Midbrain (tissue), 1 donor: ENCODE measurements at places on chromosomes 6 and 20.

GRCh38 chr20:51423290-51423667 is 119.2 kb downstream of the NFATC2 start:
- no peak for DNase-seq

DNA sequence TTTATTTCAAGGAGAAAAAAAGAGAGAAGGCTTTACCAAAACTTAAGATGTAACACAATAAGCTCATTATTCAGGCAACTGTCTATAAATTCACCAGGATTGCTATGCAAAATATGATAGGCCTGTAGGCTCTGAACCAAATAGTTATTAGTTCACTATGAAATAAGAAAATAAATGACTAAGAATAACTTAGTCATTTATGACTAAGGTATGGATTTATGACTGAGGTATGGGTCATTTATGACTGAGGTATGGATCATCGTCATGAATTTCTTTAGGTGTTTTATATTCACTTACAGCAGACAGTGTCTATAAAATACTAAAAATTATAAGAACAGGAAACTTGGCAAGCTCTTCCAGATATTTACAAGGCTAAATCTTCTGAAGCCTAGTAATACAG is 52.1 kb upstream of the SNX9 start:
- no peak for DNase-seq

DNA sequence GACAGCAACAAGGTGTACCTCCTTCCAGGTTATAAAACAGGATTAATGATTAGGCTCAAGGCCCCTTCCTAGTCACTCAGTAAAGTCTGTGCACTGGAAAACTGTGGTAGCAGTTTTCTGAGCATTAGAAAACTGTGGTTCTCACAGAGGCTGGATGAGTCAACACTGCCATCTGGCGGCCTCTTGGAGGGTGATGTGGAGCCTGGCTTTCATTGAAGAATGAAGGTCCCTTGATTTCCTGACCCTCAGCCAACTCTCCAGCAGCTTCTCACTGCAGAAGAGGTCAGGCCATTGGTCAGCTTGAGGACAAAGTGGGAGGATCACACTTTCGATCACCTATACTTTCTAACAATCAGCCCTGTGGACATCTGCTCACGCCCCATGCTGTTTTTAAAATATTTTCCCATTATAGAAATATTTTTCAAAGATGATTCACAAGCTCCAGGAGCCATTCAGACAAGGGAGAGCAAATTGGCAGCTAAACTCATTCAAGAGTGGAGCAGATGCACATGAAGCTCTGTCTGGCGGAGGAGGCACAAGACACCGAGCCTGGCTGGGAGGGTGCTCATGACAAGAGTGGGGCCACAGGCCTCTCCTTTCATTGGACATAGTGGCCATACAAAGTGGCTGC is 23.2 kb downstream of the PSMB1 start:
- DNase-seq: peak; percentile 80

GRCh38 chr6:112061605-112062004 is 7.7 kb downstream of the CCN6 start:
- no peak for DNase-seq

- DNase-seq: peak; percentile 4
Measured at GRCh38 chr6:132713352-132714134, at the start of gene VNN1. Gene VNN1, minus strand, starts transcription at chr6:132714055. Its CDS starts 20 bp downstream, at chr6:132714035.

DNA sequence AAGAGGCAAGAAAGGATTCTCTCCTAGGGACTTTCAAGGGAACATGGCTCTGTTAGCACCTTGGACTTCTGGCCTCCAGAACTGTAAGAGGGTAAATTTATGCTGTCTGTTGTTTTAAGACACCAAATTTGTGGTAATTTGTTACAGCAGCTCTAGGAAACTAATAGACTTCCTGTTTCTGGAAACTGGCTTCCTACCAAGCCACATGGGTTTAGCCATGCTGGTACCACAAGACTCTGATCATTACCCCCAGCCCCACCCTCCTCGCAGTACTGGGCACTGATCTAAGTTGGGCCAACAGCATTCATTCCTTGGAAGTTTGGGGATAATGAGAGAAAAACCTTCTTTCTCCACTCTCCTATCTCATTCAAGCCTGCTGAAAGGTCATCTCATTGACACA is 109.5 kb upstream of the SMLR1 start:
- DNase-seq: no peak

DNA sequence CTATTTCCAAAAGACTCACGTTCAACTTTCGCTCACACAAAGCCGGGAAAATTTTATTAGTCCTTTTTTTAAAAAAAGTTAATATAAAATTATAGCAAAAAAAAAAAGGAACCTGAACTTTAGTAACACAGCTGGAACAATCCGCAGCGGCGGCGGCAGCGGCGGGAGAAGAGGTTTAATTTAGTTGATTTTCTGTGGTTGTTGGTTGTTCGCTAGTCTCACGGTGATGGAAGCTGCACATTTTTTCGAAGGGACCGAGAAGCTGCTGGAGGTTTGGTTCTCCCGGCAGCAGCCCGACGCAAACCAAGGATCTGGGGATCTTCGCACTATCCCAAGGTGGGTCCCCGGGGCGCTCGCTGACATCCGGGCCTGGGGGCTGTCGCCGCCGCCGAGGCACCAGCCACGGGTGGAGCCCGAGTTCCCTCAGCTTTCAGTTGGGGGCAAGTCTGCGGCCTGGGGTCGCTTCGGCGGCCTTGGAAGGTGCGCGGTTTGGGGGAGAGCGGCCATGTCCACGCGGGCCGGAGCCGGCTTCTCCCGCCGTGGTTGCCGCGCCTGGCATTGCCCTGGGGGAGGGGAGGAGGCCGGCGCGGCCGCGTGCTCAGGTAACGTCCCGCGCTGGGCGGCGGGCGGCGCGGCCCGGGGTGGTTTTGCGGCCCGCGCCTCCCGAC is 429 bp downstream of the AMD1 start:
- DNase-seq: peak; percentile 31

GRCh38 chr6:76697585-76697984 is 625.1 kb upstream of the IMPG1 start:
- no peak for DNase-seq

DNA sequence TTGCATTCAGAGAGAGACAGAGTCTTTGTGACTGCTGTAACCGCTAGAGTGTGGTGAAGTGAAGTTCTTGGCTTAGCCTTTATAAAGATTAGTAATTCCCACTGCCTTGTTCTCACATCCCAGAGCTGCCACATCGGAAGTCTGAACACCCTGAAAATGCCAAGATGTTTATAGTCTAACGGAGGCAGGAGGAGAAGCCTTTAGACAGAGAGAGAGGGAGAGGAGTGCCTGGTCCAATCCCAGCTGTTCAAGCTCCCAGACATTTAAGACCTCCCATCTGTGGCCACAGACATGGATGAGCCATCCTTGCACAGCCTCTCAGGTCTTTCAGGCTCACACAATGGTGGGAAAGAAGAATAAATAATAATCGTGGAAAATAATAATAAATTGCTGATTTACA is 1422.8 kb upstream of the EYS start:
- no peak for DNase-seq

DNA sequence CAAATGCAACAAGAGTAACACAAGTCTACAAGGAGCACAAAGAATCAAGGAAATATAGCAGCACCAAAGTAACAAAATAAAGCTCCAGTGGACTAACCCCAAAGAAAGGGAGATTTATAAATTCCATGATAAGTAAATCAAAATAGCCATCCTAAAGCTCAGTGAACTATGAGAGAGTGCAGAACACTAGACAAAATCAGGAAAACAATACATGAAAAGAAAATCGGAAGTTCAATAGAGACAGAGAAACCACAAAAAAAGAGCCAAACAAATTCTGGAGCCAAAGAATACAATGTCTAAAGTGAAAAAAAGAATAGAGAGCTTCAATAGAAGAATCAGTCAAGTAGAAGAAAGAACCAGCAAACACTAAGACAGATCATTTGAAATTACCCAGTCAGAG is 247.3 kb upstream of the TENT5A start:
- no peak for DNase-seq

- no peak for DNase-seq
Measured at GRCh38 chr20:48897305-48898010, 24.1 kb upstream of the ARFGEF2 start.

DNA sequence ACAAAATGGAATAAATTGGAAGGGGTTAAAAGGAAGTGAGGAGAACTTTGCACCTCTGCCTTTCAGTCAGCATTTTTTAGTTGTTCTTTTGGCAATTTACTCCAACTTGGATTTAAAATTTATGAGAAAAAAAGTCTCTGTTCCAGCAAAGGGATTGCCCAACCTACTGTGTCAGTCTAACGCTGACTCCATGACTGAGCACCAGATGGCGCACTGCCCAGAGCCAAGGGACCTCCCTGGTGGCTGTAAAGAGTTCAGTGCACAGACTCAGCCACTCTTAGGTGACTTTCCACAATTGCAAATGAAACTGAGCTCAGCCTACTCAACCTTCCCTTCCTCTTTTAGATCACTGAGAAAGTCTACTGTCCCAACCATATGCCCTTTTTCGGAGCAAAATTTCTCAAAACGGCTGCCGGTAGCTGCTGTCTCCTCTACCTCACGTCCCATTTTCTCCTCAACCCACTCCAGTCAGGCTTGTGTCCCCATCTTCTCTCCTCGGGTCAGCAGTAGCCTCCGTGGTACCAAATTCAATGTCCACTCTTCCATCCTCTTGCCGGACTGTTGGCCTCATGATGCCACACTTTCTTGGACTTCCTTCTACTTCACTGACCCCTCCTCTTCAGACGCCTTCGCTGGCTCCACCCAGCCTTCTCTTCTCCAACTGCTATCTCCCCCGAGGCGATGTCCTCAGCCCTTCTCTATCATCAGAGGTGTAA is 38.7 kb downstream of the GSTA2 start:
- DNase-seq: peak; percentile 11

DNA sequence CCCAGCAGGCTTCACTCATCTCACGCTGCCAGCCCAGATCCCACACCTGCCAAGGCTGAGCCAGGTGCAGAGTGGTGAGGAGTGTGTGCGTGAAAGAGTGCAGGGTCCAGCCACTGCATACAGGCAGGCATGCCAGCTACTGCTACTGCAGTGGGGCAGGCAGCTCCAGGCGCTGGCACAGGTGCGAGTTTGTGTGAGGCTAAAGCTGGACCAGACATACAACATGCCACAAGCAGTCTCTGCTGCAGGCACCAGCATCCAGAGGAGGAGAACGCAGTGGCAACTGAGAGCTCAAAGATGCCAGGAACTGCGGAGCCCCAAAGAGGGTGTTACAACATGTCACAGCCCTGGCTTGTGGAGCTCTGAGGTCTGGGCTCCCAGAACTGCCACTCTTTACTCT is 149.8 kb downstream of the EYS start:
- no peak for DNase-seq

DNA sequence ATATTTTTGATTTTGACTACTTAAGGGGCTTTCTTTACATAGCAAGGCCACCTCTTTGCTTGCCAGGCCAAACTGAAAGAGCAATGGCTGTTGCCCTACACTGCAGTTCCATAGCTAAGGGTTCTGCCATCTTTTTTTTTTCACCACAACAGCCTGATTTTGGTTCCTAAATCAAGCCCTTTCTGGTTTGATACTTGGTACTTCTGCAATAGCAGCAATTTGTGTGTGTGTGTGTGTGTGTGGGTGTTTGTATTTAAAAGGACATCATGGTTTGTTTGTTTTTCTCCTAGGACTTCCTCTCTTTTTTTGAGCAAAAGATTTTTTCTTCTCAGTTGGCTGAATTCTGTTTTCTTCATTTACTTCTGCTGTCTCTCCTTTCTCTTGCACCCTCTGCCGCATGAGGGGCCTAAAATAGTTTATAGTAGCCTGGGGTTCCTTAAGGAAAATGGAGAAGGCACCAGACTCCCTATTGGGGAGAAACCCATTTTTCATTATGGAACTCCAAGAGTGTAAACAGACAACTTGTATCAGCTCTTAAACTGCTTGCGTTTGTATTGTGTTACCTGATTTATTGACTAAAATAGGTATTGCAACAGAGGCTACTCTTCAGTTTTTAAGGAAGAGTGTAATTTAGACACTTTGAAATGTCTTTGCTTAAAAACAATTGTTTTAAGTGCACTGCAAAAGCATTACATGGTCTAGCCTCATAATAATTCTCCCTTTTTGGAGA is 12.2 kb upstream of the GCLC start:
- DNase-seq: no peak

GRCh38 chr20:57341663-57342062 is 9.4 kb upstream of the RAE1 start:
- no peak for DNase-seq

- DNase-seq: no peak
Measured at GRCh38 chr6:65161661-65162060, 545.4 kb downstream of the EYS start.

DNA sequence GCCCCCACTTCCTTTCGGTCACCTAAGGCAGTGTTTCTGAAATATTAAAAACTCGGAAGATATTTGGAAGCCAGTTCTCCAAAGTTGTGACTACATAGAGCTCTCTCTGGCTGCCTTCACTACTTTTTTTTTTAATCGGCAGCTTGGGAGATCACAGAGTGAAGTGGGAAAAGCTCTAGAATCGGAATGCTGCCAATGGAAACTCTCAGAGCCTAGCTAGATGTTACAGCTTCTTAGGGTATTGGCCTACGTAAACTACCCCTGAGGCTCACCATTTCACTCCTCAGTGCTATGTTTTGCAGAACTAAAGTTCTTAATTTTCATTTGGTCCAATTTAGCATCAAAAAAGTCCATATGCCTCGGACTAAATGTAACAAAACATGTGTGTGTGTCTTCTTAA is 14.5 kb downstream of the SERPINB1 start:
- no peak for DNase-seq

GRCh38 chr6:150349546-150349945 is 19.3 kb upstream of the IYD start:
- no peak for DNase-seq

DNA sequence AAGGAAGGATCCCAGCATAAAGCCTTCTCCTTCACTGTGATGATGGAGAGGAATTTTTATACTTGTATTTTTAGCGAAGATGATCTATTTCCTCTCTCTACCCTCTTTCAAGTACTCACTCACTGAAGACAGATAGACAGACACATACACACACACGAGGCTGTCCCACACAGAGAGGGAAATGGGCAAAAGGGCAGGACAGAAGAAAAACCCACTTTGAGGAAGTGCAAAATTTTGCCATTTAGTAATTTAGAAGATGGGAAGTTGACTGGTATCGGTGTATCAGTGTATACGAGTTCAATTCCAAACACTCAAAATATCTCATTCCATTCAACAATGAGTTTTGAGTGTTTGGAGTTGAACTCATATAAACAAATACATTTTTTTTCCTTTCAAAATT is 30.9 kb downstream of the HEBP2 start:
- DNase-seq: no peak
